Esophagus mucosa (tissue), 1 donor: ENCODE measurements at places on chromosomes 5 and 9. TPM values are rescaled to one million over a fixed set of nuclear protein-coding genes. Genes with fewer than 3 reads are reported as not detected.

- no peak for ATAC-seq
These were observed 30.2 kb upstream of the STK32A start for GRCh38 chr5:147204576-147204975.

DNA sequence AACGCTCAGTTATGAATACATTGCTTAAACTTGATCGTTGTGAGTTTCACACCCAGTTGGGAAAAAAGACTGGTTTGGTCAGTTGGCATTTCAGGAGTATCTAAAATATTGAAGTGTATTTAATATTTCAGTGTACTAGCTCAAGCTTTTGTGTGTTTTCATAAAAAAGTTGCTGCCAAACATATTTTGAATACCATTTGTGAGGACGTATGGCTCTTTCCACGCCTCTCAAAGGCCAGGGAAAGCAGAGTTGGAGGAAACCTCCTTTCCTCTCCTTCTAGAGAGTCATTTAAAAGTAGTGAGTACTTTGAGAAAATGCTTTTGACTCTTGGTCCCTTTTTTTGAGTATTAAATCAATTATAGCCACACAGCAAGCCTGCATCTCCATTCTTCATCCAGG lies 43.2 kb upstream of the ANKRD33B start:
- no peak for ATAC-seq

DNA sequence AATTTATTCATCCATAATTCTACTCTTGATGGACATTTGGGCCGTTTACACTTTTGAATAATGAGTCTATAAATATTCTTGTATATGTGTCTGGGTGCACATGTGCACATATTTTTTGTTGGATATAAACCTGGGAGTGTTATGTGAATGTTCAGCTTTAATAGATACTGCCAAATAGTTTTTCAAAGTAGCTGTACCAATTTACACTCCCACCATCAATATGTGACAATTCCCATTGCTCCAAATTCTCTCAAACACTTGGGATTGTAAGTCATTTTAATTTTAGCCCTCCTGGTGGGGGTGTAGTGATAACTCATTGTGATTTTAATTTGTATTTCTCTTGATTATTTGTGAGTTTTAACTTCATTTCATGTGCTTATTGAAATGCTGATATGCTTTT lies 114.9 kb downstream of the GRIA1 start:
- no peak for ATAC-seq

- no peak for ATAC-seq
These were observed 19.6 kb upstream of the FLT4 start for GRCh38 chr5:180668835-180669596.

GRCh38 chr5:154811653-154812465 lies 38.5 kb downstream of the FAXDC2 start:
- peak; percentile 79 for ATAC-seq

- no peak for ATAC-seq
These were observed 23.3 kb upstream of the PLPPR1 start for GRCh38 chr9:101005246-101005645.

DNA sequence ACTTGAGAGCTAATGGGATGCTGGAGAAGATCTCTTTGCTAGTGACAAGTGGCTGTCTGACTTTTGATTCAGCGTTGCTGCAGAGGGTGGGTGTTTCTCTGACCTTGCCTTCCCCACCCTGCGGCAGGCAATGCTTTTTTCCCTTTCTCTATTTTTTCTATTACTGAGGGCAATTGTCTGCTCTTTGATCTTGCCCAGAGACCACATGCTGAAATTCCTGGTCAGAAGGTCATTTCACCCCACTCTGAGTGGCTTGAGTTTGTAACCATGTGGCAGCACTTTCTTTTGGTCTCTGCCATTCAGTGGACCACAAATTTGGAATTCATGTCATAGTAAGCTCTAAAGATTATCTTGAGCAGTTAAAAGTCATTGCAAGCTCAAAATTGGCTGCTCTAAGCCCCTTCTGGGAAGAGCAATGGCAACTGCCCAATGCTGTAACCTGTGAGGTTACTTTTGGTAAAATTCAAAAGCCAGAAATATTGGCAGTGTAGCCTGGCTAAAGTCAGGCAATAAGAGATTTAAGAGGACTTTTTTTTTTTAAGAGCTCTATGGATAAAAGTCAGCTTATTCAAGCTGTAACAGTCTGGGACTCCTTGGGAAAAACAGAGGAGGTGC lies 30.4 kb upstream of the MTMR12 start:
- ATAC-seq = no peak

DNA sequence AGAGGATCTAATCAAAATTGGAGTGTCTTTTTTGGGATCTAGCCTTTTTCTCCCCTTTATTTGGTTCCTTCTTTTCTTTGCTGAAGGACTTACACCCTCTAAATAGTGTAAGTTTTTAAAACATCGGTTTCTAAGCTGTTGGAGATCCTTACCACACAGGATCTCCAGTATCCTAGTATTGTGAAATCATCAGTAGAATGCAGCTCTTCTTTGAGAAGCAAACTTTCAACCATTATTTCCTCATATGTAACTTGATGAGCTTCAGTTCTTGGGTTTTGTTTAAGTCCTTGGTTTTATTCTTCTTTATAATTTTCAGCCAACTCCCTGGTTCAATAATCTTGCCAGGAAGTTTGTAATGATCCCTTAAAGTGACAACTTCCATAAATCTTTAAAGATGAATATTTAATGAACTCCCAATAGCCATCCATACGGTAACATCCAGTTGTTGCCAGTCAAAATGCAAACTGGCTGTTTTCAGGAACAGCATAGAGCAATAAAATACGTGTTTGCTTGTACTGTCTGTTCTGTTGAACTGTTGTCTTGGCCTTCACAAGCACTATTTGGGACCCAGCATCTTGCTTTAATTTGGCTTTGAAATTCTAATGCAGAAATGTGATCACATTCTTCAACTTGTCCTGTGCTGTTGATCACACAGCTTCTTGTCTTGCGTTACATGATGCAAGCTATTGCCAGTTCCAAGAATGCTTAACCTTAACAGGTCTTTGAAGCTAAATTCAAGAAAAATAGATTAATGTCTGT lies 34.8 kb upstream of the TTC23L start:
- ATAC-seq = no peak

- ATAC-seq = peak; percentile 54
These were observed 114.4 kb downstream of the PCSK1 start for GRCh38 chr5:96318569-96319110.

- no peak for ATAC-seq
These were observed 63.2 kb downstream of the COL27A1 start for GRCh38 chr9:114218264-114219120.

DNA sequence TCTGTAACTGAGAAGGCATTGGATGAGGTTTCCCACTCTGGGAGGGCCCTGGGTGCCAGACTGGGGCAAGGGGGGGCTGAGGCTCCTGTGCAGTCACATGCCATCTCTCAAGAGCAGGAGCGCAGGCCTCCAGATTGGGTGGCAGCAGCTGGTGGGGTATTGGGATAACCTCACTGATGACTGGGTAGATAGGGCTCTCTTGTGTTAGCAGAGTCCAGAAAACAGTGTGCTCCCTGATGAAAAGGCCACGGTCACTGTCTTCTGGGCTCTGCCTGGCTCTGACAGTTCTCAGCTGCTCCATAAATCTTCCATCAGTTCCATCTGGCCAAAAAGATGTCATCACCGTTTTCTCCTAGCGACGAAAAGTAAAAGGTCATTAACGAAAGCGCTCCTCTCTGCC lies 21.8 kb upstream of the NKX2-5 start:
- no peak for ATAC-seq

GRCh38 chr5:134968055-134968454 lies 348 bp downstream of the CATSPER3 start:
- ATAC-seq = peak; percentile 84

DNA sequence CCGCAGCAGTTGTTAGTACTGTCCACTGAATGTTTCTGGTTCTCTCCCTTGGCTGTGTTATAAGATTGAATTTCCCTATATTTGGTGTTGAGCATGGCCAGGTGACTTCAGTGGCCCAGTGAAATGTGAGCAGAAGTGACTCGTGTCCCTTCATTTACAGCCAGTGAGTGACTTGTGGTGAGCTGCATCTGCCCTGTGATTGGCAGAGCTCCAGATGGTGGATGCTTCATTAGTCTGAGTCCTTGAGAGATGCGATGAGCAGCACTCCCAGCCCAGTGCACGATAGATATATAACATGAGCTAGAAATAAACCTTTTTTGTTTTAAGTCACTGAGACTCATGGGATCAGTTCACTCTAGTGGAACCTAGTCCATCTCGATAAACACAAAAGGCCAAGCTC lies 19.3 kb downstream of the PCSK5 start:
- ATAC-seq = no peak

GRCh38 chr9:136230773-136231172 lies 14.8 kb downstream of the QSOX2 start:
- ATAC-seq = no peak

DNA sequence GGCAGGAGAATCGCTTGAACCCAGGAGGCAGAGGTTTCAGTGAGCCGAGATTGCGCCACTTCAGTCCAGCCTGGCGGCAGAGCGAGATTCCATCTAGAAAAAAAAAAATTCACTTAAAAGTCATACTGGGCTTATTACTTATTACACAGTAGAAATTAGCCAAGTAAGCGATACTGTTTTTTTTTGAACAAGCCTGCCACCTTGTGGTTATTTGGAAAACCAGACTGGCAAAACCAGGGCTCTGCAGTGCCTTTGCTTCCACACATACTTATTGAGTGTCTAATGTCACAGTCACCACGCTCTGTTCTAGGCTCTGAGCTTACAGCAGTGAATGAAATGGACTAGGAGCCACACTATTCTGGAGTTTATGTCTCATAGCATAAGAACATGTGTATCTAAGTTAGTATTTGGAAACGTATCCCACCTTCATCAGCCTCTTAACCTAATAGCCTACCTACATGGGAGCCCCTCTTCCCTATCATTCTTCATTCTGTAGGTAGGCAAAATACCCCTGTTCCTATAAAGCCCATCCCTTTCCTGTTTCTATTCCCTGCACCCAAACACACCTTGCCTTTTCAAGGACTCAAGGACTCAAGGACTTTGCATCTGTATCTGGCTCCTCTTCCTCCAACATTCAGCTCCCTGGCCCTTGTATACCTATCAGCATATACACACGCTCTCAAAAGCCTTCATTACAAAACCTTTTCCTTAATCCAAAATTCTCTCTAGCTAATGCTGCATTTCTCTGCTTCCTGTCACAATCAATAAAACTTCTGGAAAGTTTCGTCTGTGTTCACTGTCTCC lies 13.9 kb upstream of the BASP1 start:
- peak; percentile 81 for ATAC-seq

GRCh38 chr9:74846766-74847165 lies 41.0 kb downstream of the TRPM6 start:
- ATAC-seq = no peak

DNA sequence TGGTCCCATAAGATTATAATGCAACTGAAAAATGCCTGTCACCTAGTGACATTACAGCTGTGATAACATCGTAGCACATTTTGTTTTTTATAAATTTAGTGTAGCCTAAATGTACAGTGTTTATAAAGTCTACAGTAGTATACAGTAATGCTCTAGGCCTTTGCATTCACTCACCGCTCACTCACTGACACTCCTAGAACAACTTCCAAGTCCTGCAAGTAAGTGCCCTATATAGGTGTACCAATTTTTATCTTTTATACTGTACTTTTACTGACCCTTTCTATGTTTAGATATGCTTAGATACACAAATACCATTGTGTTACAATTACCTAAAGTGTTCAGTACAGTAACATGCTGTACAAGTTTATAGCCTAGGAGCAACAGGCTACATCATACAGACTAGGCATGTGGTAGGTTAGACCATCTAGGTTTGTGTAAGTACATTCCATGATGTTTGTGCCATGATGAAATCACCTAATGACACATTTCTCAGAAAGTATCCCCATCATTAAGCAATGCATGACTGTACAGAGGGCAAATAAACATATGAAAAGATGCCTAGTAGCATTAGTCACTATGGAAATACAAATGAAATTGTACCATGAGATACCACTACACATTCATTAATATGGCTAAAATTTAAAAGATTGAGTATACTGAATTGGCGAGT lies 127.6 kb downstream of the TRPM6 start:
- peak; percentile 94 for ATAC-seq

DNA sequence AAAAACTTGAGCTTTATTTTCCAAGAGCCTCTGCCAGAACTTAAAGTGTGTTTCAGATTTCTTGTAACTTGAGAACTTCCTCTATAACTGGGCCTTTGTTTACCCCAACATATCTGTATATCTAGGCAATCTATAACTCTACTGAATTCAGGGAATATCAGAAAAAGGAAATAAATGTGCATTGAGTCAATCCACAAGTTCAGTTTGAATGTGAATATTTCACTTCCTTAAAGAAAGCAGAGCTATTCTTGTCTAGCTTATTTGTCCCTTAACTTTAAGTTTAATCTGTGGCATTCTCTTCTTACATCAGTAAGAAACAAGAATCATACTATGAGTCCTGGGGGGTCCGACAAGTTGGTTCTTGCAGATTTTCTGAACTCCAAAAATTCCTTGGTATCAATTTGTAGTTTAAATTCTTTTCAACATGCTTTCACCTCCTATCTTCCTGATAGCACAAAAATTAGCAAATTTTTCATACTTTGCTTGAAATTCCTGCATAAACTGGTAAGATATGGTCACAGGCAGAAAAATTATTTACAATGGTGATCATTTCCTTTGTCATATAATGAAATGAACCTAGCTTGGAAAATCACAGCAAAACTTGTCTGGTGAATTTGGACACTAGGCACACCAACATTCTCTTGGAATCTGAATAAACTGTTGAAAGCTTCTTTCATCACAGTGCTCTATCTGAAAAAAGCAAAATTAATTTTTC lies 19.8 kb upstream of the ITGA1 start:
- ATAC-seq = no peak

DNA sequence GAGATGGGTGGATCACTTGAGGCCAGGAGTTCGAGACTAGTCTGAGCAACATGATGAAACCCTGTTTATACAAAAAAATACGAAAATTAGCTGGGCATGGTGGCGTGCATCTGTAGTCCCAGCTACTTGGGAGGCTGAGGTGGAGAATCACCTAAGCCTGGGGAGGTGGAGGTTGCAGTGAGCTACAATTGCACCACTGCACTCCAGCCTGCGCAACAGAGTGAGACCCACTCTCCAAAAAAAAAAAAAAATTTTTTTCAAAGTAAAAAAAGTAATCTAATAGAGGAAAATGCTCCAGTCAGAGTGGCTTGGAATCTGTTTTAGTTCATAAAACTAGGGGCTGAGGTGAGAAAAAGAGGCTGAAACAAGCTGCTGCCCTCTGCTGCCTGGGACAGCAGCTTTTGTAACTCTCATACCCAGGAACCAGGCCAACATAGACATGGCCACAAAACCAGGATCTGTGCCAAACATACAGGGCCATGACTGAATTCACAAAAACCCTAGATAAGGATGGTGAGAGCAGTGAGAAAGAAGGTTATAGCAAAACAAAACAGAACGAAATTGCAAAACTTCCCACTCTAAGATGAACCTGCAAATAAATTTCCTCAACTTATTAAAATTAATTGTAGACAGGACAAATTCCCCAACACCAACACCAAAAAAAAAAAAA lies 13.1 kb upstream of the DCAF12 start:
- no peak for ATAC-seq

Gene TTLL11
- 3.1 TPM for total RNA-seq

Gene PCDHA9
- total RNA-seq = 0.04 TPM

Gene CDKN2A
- total RNA-seq = 7.7 TPM

Gene TMEM167A
- total RNA-seq = 48.6 TPM

Gene CCDC152
- not detected for total RNA-seq

Gene GMCL2
- not detected for total RNA-seq

Gene SPARC
- total RNA-seq = 76.4 TPM

Gene TXNDC8
- not detected for total RNA-seq

Gene PIP5K1B
- total RNA-seq = 1.3 TPM

Gene LHX6
- 1.3 TPM for total RNA-seq

Gene TRIM7
- 36.9 TPM for total RNA-seq

Gene TMEFF1
- total RNA-seq = not detected

Gene ADAMTSL1
- 1.5 TPM for total RNA-seq
